DND-41 (cell line): ENCODE measurements at places on chromosomes 5 and 9.

DNA sequence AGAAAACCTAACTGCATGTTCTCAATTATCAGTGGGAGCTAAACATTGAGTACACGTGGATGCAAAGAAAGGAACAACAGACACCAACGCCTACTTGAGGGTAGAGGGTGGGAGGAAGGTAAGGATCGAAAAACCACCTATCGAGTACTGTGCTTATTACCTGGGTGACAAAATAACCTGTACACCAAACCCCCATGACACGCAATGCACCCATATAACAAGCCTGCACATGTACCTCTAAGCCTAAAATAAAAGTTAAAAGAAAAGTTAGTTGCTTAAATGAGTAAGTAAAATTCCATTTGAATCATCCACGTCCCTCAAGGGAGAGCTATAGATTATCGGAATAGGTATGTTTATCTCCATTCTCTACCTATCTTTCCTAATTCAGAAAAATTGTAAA, 210.2 kb upstream of the ADCY2 start:
- no peaks in the 10 kb centered on the region for H3K4me1 ChIP-seq
- no peaks in the 10 kb centered on the region for H3K27me3 ChIP-seq
- H3K4me3 ChIP-seq: no peak overlapping the region
- H3K36me3 ChIP-seq: no peaks in the 10 kb centered on the region
- DNase-seq: no peak

- H3K4me1 ChIP-seq: no peaks in the 10 kb centered on the region
- H3K36me3 ChIP-seq: no peaks in the 10 kb centered on the region
Measured at GRCh38 chr5:126965061-126965475, 65.3 kb downstream of the MARCHF3 start.

GRCh38 chr5:164094291-164094690, 588.9 kb downstream of the MAT2B start:
- no peaks in the 10 kb centered on the region for H3K27me3 ChIP-seq
- H3K4me3 ChIP-seq: no peak overlapping the region

DNA sequence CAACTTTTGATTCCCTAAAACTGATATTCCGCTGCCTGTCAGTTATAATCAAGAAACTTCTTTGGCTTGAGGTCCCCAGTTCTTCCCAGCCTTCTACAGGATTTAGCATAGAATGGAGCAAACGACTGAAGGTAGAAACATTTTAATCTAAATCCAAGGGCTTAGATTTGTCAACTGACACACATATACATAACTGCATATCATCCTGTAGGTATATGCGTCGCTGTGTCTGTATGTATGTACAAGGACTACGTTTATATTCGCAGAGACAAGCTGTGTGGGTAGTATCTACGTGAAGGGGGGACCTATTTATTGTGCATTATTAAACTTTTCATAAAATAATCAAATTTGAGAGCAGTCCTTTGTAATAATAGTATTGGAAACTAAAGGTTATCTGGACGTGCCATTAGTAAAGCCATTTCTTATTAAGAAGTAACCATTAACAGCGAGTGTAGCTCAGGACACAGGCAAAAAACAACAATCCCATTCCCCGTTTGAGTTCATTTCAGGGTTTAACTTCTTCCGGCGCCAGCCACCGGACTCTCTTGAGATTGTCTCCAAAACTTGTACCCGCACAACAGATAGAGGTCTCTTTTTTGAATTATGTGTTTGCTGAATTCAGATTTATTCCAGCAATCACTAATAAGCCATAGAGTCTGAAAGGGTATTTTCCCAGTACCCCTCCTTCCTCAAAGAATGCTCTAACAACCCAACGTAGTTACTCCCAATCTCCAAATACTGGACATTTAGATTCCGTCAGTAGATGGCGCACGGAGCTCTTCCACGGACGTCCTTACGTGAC, 2.1 kb upstream of the MLLT3 start:
- H3K27ac ChIP-seq: no peak overlapping the region; the same call in 1 of the 2 replicates
- H3K4me1 ChIP-seq: peaks cover 40% of the 10 kb centered on the region
- no peak overlapping the region; the same call in 1 of the 2 replicates for H3K4me3 ChIP-seq

GRCh38 chr5:40627706-40628105, 52.0 kb upstream of the PTGER4 start:
- peaks cover 21% of the 10 kb centered on the region for H3K4me1 ChIP-seq
- no peak overlapping the region for H3K4me3 ChIP-seq
- no peaks in the 10 kb centered on the region for H3K36me3 ChIP-seq
- H3K27ac ChIP-seq: no peak overlapping the region
- H3K27me3 ChIP-seq: no peaks in the 10 kb centered on the region

GRCh38 chr9:2837915-2838314, 6.0 kb downstream of the PUM3 start:
- H3K36me3 ChIP-seq: peaks cover 45% of the 10 kb centered on the region
- no peaks in the 10 kb centered on the region for H3K27me3 ChIP-seq
- H3K4me1 ChIP-seq: peaks cover 17% of the 10 kb centered on the region
- no peak overlapping the region for H3K27ac ChIP-seq

DNA sequence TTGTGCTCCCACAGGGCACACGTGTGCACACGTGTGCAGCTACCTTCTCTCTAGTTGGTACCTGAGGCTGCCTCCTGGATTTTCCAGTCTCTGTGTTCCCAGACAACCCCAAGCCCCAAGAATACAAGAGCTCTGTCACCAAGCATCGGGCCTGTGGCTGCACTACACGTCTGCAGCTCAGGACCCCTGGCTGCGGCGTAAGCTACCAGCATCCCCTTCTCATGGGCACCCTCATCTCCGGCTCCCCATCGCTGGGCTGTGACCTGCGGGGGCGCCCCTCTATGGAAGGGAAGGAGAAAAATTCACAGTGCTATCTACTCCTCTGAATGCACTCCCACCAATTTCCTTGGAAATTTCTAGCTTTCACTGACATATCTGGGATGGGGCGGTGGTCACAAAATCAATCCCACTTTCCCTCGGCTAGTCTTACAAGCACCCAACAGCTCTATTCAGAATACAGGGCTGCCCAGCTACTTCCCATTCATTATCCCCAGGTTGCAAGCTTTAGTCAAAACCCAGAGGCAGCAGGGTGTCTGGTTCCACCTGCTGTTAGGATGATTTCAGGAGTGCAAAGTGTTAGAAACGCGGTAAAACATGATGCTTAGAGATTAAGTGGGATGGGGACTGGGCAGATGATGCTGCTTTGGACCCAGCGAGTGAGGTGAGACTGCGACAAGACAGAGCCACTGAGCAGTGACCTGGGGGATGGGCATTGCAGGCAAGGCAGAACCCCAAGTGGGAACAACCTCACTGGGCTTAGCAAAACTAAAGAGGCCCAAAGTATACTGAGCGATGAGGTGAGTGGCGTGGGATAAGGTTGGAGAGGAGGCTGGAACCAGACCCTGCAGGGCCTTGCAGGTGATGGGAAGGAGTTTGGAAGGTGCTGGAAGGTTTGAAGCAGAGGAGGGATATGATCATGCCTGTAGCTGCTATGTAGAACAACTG, 121.7 kb downstream of the KCNIP1 start:
- DNase-seq: no peak
- H3K27ac ChIP-seq: no peak overlapping the region
- H3K36me3 ChIP-seq: no peaks in the 10 kb centered on the region

- H3K27ac ChIP-seq: no peak overlapping the region
- H3K4me3 ChIP-seq: no peak overlapping the region
- no peaks in the 10 kb centered on the region for H3K27me3 ChIP-seq
- DNase-seq: no peak
- no peaks in the 10 kb centered on the region for H3K36me3 ChIP-seq
Measured at GRCh38 chr5:139812836-139813805, 17.5 kb downstream of the PSD2 start.

DNA sequence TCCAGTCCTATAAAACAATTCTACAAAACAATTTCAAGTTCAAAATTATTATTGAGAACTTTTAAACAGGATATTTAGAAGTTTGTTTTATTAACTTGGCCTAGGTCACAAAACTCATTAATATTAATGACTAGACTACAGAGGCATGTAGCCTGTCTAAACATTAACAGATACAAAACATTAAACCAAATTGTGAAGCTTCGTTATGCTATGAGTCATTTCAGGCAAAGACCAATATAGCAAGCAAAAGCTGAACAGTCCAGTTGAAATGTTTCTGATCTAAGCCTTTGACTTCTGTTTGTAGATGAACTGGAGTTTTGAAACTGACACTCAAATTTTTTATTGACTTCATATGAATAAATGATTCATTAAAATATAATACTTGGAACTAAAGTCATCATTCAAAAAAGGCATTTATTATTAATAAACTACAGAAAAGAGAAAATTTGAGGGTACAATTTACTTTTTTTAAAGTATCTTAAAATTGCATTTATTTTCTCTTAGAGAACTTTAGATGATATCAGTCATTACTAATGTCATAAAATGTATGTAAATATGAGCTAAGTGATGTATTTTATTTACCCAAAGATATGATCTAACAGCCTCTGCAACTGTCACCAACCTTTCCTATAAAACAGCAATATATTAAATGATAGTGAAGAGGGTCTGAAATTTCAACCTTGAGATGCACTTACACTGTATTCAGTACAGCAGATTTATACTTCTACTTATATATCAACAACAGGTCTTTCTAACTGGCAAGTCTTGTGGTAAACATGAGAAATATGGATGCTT, 188.8 kb downstream of the COMMD10 start:
- H3K36me3 ChIP-seq: no peaks in the 10 kb centered on the region
- H3K27me3 ChIP-seq: no peaks in the 10 kb centered on the region
- no peak overlapping the region for H3K27ac ChIP-seq
- no peaks in the 10 kb centered on the region for H3K4me1 ChIP-seq
- no peak for DNase-seq
- H3K4me3 ChIP-seq: no peak overlapping the region
